ENCODE measurements at places on chromosomes 7 and 10. TPM values are rescaled to one million over a fixed set of nuclear protein-coding genes. Genes with fewer than 3 reads are reported as not detected.
A peak's percentile ranks its signal among the peaks of the same experiment; 100 is the strongest.

GRM3 gene
- total RNA-seq, result not detected

PLXNA4 gene
- total RNA-seq, result 1.2 TPM

GUSB gene
- total RNA-seq, result 21.8 TPM

SLC35B4 gene
- total RNA-seq, result 13.6 TPM

SCART1 gene
- total RNA-seq, result 1.3 TPM

ZNHIT1 gene
- 62.9 TPM for total RNA-seq

PRF1 gene
- total RNA-seq, result not detected

- no peak for DNase-seq
Observed at GRCh38 chr7:76352193-76352592, 6.6 kb downstream of the YWHAG start.

- peak; percentile 84 for DNase-seq
Observed at GRCh38 chr10:22427101-22427500, 81.8 kb downstream of the SPAG6 start.

DNA sequence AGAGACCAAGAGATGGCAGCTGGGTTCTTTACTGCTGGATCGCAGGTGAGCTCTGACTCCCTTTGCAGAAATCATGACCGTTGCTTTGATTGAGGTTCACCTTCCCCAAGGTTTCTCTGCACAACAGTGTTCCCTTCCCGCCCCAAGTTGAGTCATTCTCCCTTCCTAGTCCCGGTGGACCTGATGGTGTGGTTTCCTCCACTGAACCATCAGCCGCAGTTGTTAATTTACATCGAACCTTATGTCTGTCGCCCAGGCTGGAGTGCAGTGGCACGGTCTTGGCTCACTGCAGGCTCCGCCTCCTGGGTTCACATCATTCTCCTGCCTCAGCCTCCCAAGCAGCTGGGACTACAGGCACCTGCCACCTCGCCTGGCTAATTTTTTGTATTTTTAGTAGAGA lies 5.8 kb downstream of the ZSCAN25 start:
- DNase-seq, result no peak

DNA sequence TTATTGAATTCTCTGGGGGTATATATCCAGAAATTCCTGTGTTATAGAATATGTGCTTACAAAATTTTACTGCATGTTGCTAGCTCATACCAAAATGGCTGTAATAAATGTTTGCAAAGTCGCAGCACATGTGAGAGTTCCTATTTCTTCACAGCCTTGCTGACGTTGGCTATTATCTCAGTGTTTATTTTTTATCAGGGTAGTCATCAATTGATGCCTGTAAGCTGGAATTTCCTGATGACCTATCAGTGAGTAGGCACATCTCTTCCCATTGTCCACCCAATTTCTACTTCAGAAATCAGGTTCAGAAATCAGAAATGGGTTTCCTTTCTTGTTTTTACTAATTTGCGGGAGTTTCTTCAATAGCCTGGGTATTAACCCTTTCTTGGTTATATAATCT lies 268.1 kb upstream of the FZD8 start:
- DNase-seq, result peak; percentile 84

GRCh38 chr7:56023500-56023899 lies 27.7 kb downstream of the PSPH start:
- DNase-seq, result no peak

- peak; percentile 49 for DNase-seq
Observed at GRCh38 chr7:105218215-105218614, 170.5 kb downstream of the SRPK2 start.

DNA sequence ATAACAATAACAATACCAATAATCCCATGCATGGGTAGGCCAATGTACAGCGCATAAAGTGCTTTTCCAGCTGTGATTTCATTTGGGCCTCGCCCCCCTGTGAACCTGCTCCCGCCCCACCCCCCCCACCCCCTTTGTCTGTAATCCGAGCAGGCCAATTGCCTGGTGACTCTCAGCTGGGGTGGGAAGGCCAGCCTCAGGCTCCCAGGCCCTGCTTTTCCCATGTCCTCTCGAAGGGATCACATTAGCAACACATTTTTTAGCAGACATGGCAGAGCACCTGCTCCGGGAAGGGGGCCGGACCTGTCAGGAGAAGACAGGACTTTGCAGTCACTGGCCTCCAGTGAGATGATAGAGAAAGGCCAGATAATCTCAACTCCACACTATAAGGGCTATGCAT lies 439.3 kb downstream of the RPS24 start:
- DNase-seq, result no peak

GRCh38 chr7:52961084-52961483 lies 74.3 kb upstream of the POM121L12 start:
- peak; percentile 76 for DNase-seq

DNA sequence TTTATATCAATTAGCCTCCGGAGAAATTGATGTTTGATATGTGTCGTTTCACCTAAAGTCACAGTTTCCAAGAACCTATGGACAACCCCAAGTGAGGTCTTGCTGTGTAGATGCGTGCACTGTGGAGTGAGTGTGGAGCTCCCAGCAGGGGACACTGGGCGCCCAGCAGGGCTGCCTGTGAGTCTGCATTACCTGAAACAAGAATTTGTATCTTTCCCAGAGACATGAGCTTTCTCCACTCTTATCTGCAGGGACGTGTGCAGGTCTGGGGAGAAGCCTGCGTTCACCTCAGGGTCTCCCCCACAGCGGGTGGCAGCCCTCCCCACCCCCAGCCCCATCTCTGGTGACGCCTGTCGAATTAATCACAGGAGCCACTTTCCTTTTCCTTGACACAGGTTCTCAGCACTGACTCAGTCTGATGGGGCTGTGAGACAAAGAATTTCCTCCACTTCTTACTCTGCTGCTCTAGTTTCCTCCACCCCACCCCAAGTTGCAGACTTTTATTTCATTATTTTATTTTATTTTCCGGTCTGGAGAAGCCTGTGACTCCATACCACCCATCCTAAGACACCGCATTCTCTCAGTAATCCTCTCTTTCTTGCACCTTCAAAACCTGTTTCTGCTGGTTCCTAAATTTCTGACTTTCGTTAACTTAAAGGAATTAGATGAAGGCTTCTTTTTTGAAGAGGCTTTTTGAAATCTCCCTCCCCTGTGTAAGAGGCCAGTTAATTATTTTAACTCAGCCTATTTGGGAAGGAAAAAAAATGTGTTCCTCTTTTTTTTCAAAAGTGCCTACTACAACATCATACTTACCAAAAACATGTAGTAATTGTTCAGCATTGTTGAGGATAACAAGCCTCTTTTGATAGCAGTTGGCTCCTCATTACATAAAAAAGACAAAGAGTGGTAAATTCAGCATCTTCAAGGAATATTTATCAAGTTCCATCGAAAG lies 17.0 kb upstream of the INSIG1 start:
- DNase-seq, result no peak

DNA sequence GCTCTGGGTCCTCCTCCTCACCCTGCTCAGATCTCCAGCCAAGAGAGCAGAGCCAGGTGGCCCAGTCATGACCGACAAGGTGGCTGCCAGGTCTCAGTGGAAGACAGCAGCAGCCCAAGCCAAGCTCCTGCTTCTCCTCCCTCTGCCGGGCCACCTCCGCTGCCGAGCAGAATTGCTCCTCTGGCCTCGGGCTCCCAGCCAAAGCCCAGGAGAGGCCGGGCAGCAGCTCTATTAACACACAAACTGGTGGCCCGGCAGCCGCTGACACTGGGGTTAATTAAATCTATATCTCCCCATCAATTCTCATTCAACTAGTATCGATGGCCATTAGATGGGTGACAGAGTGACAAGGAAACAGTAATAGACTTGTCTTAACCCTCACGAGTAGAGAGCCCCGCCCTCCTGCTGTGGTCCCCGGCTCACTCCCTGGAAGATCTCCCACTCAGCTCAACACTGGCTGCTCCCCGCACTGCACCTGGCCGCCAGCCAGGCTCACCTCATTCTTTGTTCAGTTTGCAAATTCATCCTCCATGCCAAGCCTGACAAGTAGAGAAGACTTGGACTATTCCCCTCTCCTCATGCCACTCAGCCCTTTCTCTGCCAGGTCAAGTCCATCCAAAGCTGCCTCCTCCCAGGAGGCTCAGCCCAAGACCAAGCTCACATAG lies 74.1 kb upstream of the UNC5B start:
- no peak for DNase-seq

DNA sequence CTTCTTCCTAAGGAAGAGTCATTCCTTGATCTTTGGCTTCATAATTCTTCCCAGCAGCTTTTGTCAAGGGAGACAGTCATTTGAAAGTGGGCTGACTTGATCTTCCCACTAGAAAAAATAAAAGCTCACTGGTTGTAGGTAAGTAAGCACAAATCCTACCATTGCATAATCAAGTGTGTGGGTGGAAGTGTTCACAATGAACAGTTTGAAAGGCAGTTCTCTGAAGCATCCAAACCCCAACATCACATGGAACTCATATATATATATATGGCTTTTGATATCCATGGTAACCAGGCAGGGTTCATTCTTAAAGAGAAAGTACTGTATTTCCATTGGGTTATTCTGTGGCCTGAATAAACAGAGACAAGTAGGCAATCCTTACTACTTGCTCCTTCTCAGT lies 51.6 kb downstream of the ARMH3 start:
- DNase-seq, result peak; percentile 66

DNA sequence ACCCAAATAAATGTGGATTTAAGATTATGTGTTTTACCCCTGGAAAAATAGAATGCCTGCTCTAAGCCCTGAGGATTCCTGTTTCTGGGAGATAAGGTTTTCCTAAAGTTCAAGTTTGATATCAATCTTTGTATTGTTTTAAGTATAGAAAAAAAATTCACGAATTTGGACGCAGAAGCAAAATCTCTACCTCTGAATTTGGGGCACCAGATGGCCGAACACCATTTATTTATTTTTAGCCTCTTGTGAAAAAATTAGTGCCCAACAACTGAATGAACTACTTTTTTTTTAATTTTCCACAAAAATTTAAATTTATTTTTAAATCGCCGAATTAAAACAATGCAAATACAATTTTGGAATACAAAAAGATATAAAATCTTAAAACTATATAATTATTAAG lies 128.1 kb upstream of the SP4 start:
- DNase-seq, result no peak

- no peak for DNase-seq
Observed at GRCh38 chr7:7151285-7151684, 31.1 kb upstream of the C1GALT1 start.

DNA sequence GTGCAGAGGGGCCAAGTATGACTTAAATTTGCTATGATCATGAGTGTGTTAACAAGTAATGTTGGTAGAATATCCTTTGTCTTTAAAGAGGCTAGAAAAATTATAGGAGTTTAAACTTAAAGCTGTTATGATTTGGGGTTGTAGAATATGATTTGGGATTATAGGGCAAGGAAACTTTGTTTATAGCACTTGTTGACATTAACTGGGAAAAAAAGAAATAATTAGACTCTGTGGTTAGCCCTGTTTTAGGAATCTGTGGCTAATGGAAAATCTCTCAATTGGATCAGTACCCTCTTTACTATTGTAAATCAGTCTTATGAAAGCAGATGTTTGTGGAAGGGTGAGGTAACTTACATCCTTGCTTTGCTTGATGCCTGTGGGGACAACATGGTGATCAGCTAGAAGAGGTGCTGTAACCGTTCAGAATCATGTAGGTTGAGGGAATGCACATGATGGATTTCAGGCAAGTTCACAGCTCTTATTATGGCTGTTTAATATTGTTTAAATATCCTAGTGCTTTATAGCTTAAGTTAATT lies 11.1 kb downstream of the ING3 start:
- DNase-seq, result no peak

GRCh38 chr10:92758594-92758993 lies 68.8 kb downstream of the HHEX start:
- no peak for DNase-seq

DNA sequence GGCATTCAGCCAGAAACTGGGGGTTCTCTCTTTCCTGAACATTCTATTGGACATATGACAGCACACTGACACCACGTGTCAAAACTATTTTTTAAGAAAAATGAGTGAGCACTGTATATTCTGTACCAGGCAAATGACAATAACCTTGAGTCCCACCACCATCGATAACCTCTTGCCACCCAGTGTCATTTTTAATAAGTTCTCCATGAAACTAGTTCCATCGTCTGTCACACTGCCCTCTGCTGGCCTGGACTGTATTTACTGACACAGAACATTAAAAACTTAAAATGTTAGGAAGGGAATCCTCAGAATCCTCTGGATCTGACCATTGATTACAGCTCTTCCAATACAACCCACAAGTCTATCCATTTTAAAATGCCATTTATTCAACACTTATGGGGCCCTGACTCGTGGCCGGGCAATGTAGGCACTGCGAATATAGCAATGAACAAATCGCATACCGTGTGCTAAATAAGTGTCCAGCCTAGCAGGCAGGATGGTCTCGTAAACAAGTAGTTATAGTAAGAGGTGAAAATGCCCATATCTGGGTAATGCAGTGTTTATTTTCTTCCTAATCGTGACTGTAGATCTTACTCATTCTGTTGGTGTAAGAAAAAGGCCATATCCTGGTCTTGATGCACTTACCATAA lies 35.9 kb upstream of the CACNB2 start:
- peak; percentile 21 for DNase-seq

DNA sequence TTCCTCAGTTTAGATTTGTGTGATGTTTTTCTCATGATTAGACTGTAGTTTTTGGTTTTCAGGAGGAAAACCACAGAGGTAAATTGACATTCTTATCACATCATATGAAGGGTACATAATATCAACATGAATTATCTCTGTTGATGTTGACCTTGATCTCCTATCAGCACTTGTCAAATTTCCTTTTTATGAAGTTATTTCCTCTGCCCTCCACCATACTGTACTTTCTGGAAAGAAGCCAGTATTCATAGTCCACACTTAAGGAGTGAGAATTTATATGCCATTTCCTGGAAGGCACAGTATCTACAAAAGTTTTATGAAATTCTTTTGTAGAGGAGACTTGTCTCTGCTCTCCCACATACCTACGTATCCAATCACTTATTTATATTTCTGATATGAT lies 807.2 kb upstream of the MBL2 start:
- DNase-seq, result no peak

DNA sequence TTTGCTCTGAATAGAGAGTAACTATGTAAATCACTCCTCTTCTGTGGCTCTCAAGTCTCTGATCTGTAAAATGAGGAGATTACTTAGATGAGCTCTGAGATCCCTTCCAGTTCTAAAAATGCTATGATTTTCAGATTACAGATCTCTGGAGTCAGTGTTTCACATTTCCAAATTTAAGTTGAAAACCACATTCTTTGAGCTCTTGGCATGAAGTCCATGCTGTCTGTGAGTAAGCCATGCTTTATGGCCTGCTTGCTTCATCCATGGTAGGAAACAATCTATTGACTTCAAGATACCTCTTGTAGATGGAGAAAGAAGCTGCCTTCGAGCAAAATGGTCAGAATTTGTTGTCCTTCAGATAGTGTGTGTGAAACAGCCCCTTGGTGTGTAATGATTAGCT lies 64.9 kb downstream of the CELF2 start:
- peak; percentile 3 for DNase-seq

DNA sequence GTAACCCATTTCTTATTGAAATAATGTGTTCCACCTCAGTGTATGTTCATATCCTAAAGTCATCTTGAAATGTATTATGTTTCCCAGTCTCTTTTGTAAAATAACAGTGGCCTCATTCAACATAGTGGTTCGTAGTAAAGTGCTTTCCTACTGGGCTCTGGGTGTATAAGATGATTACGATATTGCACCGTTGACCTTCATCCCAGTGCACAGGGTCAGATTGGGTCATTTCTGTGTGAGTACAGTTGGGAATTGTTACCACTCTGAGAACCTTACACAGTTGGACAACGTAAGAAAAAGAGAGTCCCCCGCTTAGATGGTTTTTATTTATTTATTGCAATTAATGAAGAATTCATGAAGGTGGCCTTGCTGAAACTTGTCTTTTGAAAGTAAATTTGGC lies 135.6 kb downstream of the CHN2 start:
- DNase-seq, result no peak

GRCh38 chr7:76065016-76065612 lies 17.2 kb downstream of the MDH2 start:
- DNase-seq, result no peak

- no peak for DNase-seq
Observed at GRCh38 chr10:60595852-60596251, 182.4 kb upstream of the CDK1 start.

All from fibroblast of lung (primary cell).